ENCODE measurements at places on chromosomes 13 and 19. TPM values are rescaled to one million over a fixed set of nuclear protein-coding genes. Genes with fewer than 3 reads are reported as not detected.

DNA sequence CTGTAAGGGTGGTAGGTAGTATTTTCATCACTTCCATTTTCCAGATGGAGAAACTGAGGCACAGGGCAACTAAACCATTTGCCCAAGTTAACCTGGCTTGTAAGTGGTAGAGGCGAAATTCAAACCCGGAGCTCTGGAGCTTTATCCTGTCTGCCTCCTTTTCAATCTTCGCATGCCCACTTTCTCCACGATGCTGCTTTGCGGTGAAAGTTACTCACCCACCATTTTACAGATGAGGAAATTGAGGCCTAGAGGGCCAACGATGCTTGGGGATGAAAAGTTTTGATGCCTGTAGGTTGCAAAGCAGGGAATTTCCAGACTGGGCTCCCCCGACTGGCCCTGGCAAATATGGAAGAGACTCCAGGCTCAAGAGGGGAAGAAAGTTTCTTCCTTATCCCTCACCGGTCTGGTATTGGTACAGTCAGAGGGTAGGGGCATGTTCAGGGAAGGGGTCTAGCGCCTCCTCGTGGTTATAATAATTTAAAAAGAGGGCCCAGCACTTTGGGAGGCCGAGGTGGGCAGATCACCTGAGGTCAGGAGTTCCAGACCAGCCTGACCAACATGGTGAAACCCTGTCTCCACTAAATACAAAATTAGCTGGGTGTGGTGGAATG, 1.9 kb upstream of the SH2D3A start:
- no peak for DNase-seq

GRCh38 chr19:13019332-13019731, 24.1 kb downstream of the NFIX start:
- no peak for DNase-seq

- no peak for DNase-seq
Measured at GRCh38 chr19:29417048-29417447, 108.7 kb upstream of the VSTM2B start.

GRCh38 chr13:50678464-50679162, 164.9 kb downstream of the DLEU7 start:
- no peak for DNase-seq

DNA sequence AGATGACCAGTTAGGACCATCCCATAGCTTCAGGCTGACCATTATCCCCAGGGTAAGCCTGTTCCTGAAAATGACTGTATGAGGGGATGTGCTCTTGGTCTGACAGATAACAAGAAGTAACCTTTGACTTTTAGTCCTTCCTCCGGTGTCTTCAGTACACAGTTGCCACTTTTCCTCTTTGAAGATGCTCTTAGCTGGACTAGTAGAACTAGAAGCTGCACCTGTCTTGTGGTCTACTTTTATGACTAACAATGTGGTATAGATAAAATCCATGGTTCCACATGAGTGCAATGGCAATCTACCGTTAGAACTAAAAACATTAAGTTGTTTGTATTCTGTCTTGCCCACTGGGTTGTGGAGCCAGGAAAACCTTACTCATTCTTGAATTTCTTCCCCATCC, 5.9 kb upstream of the RUBCNL start:
- no peak for DNase-seq

The ZNF626 gene
- total RNA-seq = 40.0 TPM

The CD79A gene
- total RNA-seq = 2.9 TPM
